Stimulated activated naive B cell treated with anti-CD40 and anti-IgM and Interleukin-4, amounts not matched to agents 10 μg/mL and 1 μg/mL and 100 μg/mL, for 72 hours (primary cell): ENCODE measurements at places on chromosomes 2 and 18.

DNA sequence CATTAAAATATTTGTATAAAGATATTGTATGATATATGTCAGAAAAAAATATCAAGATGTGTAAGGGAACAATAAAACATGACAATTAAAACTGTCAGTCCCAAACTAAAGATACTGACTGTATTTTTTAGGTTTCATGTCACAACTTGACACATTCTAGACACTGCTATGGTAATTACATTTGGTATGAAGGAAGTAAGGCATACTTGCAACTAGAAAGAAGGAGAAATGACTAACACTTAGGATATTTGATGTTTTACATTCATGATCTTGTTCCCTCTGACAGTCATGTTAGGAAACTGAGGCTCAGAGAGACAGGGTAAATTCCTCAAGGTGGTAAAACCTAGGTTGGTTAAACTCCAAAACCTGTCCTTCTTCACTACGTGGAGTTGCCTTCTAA is 68.3 kb downstream of the TMEFF2 start:
- peaks cover 3% of the 10 kb centered on the region for H3K27me3 ChIP-seq
- H3K36me3 ChIP-seq = no peaks in the 10 kb centered on the region
- no peak for DNase-seq
- H3K4me3 ChIP-seq = no peak overlapping the region
- no peak overlapping the region for H3K27ac ChIP-seq
- H3K4me1 ChIP-seq = no peaks in the 10 kb centered on the region

GRCh38 chr2:232540441-232541041 is 1.0 kb downstream of the CHRNG start:
- H3K4me3 ChIP-seq = no peak overlapping the region
- no peak overlapping the region for H3K27ac ChIP-seq
- H3K36me3 ChIP-seq = peaks cover 21% of the 10 kb centered on the region
- H3K27me3 ChIP-seq = peaks cover 24% of the 10 kb centered on the region

DNA sequence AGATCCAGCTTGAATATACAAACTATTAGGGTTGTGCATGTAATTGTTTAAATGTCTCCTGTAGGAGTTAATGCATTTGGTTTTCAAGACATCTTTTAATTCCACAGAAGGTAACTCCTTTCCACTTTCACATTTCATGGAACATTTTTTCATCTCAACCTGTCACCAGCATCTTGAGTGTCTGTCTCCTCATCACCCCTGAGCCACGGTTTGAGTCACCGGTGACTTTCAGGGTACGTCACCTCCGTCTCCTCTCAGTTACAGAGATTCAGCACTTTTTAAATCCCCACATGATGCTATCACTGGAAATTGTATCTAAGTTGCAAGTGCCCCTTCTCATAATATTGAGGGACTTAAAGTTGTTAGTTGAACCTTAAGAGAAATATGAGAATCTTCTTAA is 25.3 kb downstream of the GPR55 start:
- no peak overlapping the region for H3K27ac ChIP-seq
- H3K4me1 ChIP-seq = peaks cover 14% of the 10 kb centered on the region
- no peaks in the 10 kb centered on the region for H3K27me3 ChIP-seq

- H3K4me3 ChIP-seq = no peak overlapping the region
- no peaks in the 10 kb centered on the region for H3K36me3 ChIP-seq
- H3K27ac ChIP-seq = no peak overlapping the region
- H3K27me3 ChIP-seq = no peaks in the 10 kb centered on the region
Measured at GRCh38 chr18:23837591-23837990, 148.3 kb downstream of the LAMA3 start.

GRCh38 chr18:29651122-29651680 is 1391.3 kb downstream of the DSC3 start:
- H3K27me3 ChIP-seq = no peaks in the 10 kb centered on the region
- DNase-seq = no peak
- no peak overlapping the region for H3K4me3 ChIP-seq
- H3K27ac ChIP-seq = no peak overlapping the region

DNA sequence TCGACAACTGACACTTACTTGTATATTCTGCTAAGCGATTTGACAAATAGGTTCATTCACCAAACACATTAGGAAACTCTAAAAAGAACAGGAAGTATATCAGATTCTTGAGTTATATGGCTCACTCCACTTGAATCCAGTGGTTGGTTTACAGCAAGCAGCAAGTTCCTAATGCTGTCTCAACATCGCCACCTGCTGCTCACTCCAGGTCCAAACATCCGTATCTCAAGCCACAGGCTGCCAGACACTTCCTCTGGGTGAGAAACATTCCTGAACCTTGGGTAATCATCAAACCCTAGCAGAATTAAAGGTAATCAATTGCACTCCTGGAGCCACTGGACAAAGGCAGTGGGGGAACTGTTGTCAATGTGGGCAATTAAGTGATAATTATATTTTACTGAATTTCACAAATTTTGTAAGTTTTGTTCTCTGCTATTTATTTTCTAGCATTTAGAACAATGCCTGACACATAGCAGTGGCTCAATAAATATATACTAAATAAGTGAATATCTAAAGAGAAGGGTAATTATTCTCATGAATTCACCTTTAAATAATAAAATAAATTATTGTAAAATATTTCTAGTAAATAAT is 107.1 kb upstream of the TTN start:
- peak; percentile 41 for DNase-seq
- H3K36me3 ChIP-seq = peaks cover 4% of the 10 kb centered on the region

DNA sequence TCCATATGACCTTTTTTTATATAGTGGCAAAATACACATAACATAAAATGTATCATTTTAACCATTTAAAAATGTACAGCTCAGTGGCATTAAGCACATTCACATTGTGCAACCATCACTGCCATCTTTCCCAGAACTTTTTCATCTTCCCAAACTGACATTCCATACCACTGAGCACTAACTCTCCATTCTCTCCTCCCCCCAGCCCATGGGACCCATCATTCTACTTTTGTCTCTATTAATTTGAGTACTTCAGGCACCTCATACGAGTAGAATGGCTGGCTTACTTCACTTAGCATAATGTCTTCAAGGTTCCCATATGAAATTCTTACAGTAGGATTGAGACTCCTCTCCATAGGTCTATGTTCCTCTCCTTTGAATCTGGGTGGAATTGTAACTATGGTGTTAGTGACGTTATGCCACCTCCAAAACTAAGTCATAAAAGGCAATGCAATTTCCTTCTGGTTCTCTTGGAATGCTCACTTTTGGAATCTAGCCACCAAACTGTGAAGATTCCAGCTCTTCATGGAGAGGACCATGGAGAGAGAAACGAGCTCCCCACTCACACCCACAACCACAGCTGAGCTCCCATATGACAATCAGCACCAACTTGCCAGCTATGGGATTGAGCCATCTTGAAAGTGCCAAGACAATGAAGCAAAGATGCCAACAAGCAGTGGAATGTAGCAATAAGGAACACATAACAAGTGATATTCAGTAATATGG is 9.8 kb upstream of the DNAJC27 start:
- H3K27ac ChIP-seq = no peak overlapping the region
- DNase-seq = no peak
- no peak overlapping the region for H3K4me3 ChIP-seq
- H3K4me1 ChIP-seq = no peaks in the 10 kb centered on the region

DNA sequence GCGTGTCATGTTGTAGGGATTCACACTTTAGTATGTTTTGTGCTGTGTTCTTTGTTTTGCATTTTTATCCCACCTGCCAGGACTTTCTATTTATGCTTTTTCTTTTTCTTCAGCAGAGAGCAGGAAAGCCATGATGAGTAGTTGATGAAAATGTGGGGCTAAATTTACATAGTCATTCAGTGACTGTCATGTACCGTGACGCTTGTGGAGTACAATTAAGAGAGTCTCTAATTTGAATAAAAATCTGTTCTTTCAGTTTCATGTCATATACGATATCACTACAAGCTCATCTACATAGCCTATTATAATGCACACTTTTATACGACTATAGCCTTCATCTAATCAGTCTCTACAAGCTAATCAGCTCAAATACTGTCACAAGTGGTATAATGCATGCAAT is 112.7 kb upstream of the SPATS2L start:
- no peak overlapping the region for H3K27ac ChIP-seq
- no peak overlapping the region for H3K4me3 ChIP-seq
- no peaks in the 10 kb centered on the region for H3K36me3 ChIP-seq
- H3K4me1 ChIP-seq = peaks cover 3% of the 10 kb centered on the region

DNA sequence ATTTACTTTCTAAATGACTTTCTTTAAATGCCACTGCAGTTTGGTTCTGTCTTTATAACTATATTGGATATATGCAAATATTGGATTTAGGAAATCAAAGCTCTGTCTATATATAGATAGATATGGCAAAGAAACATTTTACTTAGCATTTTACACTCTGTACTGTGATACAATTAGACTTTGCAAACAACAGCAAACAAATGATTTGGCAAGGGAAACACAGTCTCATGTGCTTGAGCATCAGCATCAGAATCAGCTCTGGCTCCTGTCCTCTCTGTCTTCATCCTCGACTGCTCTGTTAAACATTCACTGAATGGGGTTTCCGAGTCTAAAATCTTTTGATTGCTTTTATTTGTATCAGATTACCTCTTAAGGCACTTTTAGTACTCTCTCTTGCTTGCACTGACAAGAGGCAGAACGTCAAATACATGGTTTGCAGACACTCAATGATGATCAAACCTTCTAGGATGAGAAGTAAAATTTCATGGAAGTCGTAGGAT is 176.8 kb upstream of the LRP1B start:
- no peaks in the 10 kb centered on the region for H3K36me3 ChIP-seq
- H3K27me3 ChIP-seq = no peaks in the 10 kb centered on the region
- no peak overlapping the region for H3K27ac ChIP-seq
- H3K4me3 ChIP-seq = no peak overlapping the region
- H3K4me1 ChIP-seq = no peaks in the 10 kb centered on the region
- DNase-seq = no peak

DNA sequence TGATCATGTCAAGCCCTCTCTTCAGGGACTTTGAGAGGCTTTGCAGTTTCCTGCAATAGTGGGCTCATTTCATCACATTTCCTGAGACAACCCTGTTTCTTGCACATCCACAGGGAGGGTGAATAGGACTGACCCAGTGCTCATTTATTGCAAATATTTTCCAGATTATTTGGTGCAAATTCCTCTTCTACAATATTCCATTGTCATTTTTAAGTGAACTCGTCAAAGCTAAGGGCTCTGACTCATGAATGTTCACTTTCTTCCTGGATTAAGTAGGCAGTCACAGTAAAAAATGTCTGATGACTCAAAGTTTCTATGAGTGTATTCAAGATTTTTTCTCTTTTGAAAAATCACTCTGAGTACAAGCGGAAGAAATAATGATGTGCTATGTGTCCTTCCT is 225.5 kb upstream of the GALNT5 start:
- H3K4me3 ChIP-seq = no peak overlapping the region
- H3K4me1 ChIP-seq = no peaks in the 10 kb centered on the region
- H3K27me3 ChIP-seq = no peaks in the 10 kb centered on the region
- DNase-seq = no peak
- H3K36me3 ChIP-seq = no peaks in the 10 kb centered on the region
- no peak overlapping the region for H3K27ac ChIP-seq

DNA sequence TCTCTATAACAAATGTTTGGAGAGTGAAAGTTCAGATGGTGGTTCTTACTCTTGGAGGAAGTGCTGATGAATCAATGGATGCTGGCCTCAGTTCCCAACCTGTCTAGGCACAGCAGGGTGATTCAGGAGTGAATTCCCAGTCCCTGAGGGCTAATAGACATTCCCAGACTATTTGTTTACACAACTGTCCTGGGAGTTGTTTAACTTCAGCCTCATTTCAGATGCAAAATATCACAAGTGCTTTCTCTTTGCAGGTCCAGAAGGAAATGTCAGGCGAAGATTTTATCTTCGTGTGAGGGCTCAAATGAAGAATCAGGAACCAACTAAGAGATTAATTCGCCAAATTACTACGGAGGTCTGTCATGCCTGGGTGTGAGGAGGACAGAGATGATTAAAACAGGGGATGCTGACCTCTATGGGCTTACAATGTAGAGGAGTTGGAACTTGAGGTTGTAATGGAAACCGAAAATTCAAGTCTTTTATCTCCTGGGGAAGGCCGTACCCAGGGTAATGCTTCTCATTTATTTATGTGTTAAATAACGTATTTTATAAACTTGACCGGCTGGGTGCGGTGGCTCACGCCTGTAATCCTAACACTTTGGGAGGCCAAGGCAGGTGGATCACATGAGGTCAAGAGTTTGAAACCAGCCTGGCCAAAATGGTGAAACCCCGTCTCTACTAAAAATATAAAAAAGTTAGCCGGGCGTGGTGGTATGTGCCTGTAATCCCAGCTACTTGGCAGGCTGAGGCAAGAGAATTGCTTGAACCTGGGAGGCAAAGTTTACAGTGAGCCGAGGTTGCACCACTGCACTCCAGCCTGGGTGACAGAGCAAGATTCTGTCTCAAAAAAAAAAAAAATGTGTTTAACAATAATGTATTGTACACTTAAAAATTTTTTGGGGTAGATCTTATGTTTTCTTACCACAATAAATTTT is 38.7 kb upstream of the SLC1A4 start:
- no peaks in the 10 kb centered on the region for H3K27me3 ChIP-seq
- no peak overlapping the region for H3K27ac ChIP-seq
- peaks cover 13% of the 10 kb centered on the region for H3K36me3 ChIP-seq
- DNase-seq = no peak
- H3K4me3 ChIP-seq = no peak overlapping the region

- H3K36me3 ChIP-seq = no peaks in the 10 kb centered on the region
- H3K27me3 ChIP-seq = peaks cover 4% of the 10 kb centered on the region
- H3K27ac ChIP-seq = no peak overlapping the region
- H3K4me3 ChIP-seq = no peak overlapping the region
- no peak for DNase-seq
Measured at GRCh38 chr2:109194620-109194937, 65.6 kb downstream of the SH3RF3 start.

GRCh38 chr2:3648652-3649177 is 9.3 kb upstream of the ALLC start:
- H3K27ac ChIP-seq = no peak overlapping the region
- DNase-seq = no peak
- no peak overlapping the region for H3K4me3 ChIP-seq
- peaks cover 17% of the 10 kb centered on the region for H3K4me1 ChIP-seq

GRCh38 chr2:80288576-80288975 is 16.0 kb downstream of the LRRTM1 start:
- no peaks in the 10 kb centered on the region for H3K27me3 ChIP-seq
- no peak for DNase-seq
- no peak overlapping the region for H3K27ac ChIP-seq
- H3K4me1 ChIP-seq = no peaks in the 10 kb centered on the region
- no peak overlapping the region for H3K4me3 ChIP-seq
- H3K36me3 ChIP-seq = no peaks in the 10 kb centered on the region

DNA sequence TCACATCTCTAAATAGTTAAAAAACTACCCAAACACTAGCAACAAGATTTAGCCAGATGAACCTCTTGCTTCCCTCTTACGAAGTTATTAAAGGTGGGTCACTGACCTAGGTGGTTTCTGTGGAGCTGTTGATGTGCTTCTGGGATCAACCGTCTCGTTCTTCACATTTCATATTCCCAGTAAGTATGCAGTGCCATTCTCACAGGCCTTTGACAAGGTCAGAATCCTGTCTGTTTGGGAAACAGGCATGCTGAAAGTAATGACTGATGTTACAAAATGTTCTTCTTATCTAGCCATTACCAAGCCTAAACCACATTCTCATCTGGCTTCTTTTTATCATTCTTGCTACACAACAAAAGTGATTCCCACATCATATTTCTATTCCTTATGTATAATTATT is 70.3 kb downstream of the WDR7 start:
- peaks cover 4% of the 10 kb centered on the region for H3K4me1 ChIP-seq
- no peaks in the 10 kb centered on the region for H3K27me3 ChIP-seq
- H3K36me3 ChIP-seq = peaks cover 17% of the 10 kb centered on the region
- no peak for DNase-seq
